ENCODE measurements at places on chromosomes 1 and 21.

DNA sequence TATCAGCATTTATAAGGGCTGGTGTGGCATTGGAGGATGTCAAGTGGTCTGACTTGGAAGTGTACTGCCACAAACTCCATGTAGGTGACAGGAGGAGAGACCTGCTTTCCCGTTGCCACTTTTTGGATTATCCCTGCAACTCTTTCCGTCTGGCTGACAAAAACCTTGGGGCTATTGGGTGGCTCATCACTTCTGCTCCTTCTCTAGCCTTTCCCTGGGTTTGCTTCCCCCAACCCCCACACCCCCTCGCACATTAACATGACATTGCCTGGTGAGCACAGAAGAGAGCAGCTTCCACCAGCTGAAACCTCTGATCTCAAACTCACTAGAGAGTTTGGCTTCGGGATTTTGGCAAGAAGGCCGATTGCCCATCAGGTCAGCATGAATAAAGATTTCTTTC is 39.2 kb downstream of the PROX1 start:
- no peak for DNase-seq

DNA sequence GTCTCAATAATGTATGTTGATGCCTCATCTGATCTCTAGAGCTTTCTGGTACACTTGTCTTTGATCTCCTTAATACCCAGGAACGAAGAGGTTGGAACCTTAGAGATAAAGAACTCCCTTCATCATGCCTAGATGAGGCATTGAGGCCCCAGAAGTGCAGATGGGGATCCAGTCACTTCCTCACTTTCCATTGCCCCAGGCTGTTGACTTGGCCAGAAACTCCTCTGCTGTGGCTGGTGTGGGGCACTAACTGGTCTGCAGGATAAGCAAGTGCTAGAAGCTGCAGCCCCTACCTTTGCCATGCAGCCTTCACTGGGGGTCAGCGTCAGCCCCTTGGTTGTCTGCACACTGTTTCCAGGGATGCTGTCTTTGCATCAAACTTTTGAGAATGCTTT is 49.9 kb downstream of the STUM start:
- DNase-seq = no peak

DNA sequence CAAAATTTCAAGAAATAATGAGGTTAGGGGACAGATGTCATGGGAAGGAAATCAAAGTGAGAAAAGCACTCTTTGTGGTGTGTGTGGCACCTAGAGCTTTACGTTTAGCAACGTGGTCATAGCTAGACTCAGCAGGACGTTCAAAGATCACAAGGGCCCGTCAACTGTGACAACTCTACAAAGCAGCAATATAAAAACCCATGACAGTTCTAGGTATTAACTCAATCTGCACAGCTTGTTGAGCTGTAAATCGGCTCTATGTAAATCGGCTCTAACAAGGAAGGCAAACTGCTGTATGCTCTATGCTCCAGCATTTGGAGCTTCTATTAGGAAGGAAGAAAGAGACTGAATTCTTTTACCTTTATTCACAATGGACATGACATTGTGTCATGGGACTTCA is 64.8 kb downstream of the TP53BP2 start:
- no peak for DNase-seq

DNA sequence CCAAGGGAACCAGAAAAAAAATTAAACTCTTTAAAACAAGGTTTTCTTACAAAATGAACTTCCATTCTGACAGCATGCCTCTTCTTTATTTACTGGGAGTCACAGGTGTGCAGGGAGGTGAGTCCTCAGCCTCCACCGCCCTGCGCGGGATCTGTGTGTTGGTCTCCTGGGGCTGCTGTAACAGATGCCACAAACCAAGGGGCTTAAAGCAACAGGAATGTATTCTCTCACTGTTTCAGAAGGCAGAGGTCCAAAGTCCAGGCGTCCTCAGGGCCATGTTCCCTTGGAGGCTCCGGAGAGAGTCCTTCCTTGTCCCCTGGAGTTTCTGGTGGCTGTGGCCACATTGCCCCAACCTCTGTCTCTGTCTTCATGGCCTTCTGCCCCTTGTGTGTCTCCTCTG is 123.6 kb upstream of the C1orf174 start:
- no peak for DNase-seq

- peak; percentile 7 for DNase-seq
These were observed 276.7 kb downstream of the PCP4 start for GRCh38 chr21:40143822-40144525.

GRCh38 chr1:40915581-40915980 is 53.4 kb upstream of the CITED4 start:
- no peak for DNase-seq

- no peak for DNase-seq
These were observed 31.3 kb upstream of the LRIG2 start for GRCh38 chr1:113041569-113042284.

DNA sequence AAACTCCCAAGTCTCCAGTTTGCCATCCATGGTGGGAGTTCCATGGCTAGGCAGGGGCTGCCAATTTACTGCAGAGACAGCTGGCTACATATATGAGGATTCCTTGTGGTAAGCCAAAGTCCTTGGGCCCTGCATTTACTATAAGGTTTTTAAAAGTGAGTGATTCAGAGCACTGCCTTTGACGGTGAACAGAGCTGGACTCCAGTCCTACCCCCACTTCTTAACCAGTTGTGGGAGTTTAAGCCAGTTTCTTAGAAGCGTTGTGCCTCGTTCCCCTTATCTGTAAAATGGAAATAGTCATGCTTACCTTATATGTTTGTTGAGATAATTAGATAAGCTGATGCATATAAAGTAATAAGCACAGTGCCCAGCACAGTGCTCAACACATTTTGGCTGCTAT is 64.6 kb downstream of the LRIG2 start:
- DNase-seq = no peak

- no peak for DNase-seq
These were observed 40.8 kb downstream of the CDK18 start for GRCh38 chr1:205545001-205545919.

- no peak for DNase-seq
These were observed 8.9 kb downstream of the SLC6A17 start for GRCh38 chr1:110159168-110159567.

GRCh38 chr1:197130677-197131304 is 15.7 kb downstream of the ASPM start:
- DNase-seq = no peak

DNA sequence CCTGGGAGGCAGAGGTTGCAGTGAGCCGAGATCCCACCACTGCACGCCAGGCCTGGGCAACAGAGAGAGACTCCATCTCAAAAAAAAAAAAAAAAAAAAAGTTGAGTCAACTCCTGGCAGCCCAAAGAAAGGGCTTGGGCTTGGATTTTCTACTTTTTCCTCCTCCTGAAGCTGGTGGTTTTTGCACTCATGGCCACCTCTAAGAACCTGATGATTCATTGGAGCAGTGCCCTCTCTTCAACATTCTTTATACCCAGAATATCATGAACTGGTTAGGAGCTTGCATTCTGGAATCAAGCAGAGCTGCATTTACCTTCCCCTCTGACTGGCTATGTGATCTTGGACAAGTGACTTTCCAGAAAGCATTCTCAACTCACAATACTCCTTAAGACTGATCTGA is 3.5 kb upstream of the ACTA1 start:
- DNase-seq = no peak

Measured in CD4-positive, alpha-beta T cell treated with Interleukin-4 for 4 hours (primary cell).